ENCODE measurements at places on chromosomes 3 and 15.

DNA sequence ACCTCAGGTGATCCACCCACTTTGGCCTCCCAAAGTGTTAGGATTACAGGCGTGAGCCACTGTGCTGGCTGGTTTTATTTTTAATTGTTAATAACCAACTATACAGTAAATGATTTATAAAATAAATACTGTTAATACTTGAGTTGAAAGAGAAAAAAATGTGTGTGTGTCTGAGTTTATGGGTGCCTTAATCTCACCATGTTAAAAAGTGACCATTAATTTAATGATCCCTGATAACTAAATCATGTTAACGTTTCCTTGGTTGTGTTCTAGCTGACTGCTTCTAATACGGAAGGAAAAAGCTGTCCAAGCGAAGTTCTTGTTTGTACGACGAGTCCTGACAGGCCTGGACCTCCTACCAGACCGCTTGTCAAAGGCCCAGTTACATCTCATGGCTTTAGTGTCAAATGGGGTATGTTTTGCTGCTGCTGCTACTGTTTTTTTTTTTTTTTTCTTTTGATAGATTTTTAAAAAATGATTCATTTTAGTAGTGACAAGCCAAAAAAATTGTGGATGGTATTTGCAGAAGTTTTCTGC lies 113.5 kb downstream of the GHSR start:
- no peak for DNase-seq

DNA sequence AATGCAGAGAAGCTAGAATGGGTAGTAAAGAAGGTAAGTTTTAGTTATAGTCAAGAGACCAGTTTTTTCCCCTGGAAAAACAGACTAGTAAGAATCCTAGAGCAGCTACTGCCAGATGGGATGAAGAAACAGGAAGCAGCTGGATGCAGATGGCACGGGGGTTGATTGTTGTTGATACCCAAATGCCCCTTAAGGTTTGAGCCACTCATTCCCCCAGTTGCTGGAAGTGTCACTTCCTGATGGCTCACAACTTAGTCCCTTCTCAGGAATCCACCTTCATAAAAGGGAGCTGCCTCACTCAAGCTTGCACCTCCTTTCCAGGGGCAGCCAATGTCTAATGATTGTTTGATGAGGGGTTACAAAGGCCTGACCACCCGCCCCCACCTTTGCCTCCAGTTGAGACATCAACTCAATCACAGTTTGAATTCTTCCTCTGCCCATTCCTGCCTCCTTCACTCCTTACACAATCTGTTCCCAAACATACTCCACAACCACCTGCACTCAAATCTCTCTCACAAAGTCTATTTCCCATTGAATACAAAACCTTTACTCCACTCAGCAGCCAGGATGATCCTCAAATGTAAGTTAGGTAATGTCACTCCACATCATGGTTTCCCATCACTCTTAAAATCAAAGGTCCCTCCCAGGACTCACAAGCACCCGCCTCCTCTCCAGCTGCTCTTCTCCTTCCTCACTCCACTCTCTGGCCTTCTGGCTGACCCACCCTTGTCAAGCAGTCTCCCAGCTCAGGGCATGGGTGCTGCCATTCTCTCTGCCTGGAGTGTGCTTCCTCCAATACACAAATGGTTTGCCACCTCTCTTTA lies 450.1 kb upstream of the THBS1 start:
- no peak for DNase-seq

DNA sequence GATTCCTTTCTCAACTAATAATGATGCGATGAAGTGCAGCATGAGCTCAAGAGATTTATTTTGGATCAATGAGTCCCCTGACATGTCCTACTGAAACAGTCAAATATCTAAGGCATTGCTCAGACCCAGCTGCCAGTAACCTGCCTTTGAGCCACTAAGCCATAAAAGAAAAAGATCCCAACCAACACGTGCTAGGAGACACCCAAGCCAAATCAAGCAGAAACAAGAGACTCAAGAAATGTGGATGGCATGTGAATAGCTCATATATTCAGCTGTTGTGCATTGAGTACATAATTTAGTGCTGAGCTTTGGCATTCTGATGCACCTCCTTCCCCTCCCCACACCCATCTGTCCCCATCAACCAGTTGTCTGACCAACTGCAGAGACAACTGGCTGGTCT lies 29.2 kb downstream of the GJD2 start:
- DNase-seq: no peak

DNA sequence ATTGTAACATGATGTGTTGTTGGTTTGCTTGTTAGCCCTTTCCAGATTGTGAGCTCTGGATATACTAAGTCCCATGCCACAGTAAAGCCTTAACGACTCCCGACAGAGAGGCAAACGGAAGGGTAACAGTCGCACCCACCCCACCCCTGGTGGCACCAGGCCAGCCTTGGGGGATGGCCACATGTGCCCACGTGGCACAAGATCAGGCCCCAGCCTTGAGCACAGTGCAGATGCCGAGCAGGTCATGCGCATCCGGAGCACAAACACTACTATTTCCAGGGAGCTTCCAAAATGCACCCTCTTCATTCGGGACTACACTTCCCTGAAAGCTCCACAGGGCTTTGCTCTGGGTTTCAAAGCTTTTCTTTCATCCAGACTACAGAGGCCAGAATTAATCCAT lies 10.7 kb upstream of the HPS3 start:
- no peak for DNase-seq

DNA sequence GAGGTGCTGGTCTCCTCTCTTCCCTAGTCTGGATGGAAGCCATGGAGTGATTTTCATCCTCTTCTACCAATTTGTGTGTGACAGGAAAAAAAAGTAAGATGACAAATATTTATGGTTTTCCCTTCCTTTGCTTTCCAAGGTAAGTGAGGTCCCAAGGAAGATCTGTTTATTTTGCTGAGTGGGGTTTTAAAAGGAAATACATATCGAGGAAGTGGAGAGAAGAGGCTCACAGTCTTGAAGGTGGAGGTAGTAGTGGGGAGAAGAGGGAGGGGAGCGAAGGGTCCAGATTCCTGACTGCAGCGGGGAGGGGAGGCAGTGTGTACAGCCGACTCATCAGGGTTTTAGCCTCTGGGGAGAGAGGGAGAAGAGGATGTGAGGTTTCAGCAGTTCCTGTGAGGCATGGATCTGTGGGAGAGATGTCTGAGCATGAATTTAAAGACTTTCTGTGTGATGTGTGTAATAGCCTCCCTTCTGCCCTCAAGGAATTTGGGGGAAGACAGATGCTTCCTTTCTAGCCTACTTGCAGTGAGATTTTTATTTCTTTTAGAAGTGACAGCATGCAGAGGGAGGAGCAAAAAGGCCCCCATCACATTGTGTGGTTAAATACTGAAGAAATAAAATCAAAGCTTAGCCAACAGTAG lies 272.4 kb downstream of the THRB start:
- DNase-seq: no peak
